ENCODE measurements at places on chromosomes 5 and 9.
A peak's percentile ranks its signal among the peaks of the same experiment; 100 is the strongest.

DNA sequence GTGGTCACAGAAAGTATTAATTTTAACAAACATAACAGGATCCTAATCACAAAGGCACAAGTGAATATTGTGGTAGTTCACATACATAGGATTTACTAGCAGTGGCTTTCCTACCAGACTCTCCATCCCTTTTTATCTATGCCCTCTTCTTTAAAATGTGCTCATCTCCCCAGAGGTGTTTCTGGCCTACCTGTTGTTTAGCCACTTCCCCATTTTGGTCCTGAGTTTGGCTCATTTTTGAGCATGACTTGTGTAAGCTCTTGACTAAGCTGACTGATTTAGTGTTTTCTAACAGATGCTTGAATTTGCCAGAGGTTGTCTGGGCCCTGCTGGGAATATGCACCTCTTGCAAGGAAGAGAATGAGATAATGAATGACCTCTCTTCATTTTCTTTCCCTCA, 517.7 kb upstream of the CLINT1 start:
- no peak for DNase-seq

DNA sequence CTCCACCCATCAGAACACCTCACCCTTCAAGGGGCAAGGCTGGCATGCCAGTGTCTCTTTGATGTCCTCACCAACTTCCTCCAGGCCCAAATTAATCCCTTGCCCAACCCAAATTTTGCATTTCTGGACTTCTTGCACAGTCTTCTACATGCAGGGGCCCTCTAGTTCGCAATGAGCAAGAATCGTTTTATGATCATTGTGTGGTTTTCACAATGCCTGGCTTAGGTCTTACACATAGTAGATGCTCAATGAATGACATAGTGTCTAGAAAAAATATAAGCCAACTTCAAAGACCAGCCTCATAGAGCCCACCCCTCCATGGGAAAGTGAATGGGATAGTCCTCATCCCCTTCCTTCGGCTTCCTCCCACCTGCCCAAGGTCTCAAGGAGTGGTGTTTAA, 9.8 kb upstream of the ESM1 start:
- DNase-seq = no peak

- DNase-seq = peak; percentile 17
Observed at GRCh38 chr9:37184905-37185867, 64.8 kb downstream of the ZCCHC7 start.

DNA sequence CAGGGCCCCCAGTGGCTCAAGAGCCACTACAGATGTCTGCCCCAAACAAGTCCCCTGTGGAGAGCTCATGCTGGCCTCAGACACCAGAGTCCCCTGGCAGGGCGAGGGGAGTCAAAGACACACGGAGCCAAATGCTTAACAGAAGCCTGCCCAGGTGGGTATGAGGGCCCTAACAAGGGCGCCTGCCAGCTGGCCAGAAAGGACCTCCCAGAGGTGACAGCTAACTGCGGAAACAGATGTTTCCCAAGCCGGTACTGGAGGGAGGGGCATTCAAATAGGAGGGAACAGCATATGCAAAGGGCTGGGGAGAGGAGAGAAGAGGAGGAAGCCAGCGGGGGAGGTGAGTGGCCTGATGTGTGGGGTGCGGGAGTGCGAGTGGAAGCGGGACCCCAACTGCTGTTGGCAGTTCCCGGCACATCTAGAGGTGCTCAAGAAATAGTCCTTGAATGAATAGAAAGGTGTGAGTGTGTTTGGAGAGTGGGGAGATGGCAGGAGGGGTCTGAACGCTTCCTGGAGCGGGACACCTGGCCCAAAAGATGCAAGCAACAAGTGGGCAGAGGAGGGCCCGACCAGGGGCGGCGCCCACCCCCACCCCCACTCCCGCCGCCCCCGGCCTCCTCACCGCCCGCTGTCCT, 824 bp downstream of the MXD3 start:
- peak; percentile 79 for DNase-seq

DNA sequence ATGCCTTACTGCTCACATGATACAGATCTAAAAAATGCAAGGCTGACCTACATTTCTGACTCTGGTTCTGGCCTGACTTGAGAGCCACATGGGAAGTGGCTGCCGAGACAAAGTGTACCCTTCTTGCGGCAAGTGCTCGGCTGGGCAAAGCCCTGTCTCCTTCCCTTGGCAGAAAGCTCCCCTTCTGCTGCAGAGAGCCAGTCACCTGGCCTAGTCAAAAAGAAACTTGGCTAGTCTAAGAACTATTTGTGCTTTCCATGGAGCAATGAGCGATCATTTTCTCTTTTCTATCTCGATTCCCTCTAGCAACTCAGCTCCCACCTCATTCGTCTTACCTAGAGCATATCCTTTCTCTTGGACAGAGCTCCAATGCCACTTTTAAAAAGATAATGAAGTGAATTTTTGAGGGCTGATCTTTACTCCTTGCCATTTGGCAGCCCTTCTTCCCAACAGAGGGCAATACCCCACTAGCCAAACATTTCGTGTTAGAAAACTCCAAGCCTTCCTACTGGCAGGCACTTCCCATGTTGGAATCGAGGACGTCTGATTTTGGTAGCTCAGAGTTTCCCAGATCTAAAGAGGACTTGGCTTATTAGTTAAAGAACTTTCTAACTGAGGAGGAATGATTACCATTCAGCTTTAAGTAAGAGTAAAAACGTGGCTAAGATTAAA, 108.1 kb upstream of the PRRC1 start:
- no peak for DNase-seq

DNA sequence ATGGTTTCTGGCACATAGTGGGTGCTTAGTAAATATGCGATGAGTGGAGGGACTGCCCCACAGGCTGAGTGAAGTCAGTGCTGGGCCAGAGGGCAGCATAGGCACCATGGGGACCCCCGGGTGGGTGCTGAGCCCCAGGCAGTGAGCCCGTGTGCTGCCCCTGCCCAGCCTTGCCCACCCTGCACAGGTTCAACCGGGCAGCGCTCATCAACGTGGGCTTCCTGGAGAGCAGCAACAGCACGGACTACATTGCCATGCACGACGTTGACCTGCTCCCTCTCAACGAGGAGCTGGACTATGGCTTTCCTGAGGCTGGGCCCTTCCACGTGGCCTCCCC, 7.2 kb downstream of the B4GALT7 start:
- no peak for DNase-seq

DNA sequence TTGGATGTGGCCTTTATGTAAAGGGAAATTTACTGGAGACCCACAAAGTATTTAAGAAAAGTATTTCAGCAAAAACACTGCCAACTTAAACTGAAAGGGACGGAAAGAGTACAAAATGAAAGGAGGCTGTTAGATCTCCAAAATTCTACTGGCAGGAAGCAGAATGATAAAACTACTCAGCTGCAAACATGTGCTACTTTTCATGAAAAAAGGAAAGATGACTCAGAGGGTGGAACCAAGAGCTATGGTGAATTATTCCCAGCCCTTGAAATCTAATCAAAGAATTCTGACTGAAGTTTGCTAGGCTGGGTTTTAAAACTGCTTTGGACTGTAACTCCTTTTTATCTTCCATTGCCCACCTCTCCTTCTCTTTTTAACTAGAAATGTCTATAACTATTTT, 58.6 kb upstream of the ZBED3 start:
- DNase-seq = no peak

- DNase-seq = no peak
Observed at GRCh38 chr9:88143179-88143578, 4.9 kb upstream of the SPATA31C2 start.

DNA sequence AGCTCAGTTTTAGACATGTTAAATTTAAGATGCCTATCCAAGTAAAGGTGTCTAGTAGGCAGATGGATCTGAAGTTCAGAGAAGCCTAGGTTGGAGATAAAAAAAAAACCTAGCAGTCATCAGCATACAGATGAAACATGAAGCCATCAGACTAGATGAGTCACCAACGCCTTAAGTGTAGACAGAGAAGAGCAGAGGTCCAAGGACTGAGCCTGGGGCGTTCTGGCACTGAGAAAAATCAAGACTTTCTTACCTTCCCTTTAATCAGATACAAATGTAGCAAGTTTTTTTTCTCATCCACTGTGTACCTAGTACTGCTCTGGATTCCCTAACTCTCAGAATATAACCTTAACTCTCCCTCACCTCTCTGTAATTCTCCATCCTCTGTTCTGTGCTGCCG, 97.3 kb downstream of the SIL1 start:
- no peak for DNase-seq

DNA sequence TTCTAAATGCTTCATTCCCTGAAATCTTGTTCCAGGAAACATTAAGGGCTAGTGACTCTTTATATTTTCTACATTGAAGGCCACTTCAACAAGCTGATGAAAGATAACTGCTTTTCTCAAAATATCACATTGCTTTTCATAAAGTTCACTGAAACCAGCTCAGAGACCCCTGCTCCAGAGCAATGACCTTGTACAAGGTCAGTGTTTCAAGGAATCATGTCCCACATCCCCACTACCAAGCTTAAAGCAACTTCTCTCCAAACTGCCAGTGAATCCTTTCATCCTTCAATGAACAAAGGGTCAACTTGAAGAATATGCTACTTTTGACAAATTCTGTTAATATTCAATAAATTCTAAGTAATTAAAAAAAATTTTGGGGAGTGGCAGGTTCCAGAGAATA, 12.0 kb upstream of the SPATA24 start:
- no peak for DNase-seq

GRCh38 chr9:94603259-94604160, 9.9 kb upstream of the FBP2 start:
- DNase-seq = peak; percentile 64

DNA sequence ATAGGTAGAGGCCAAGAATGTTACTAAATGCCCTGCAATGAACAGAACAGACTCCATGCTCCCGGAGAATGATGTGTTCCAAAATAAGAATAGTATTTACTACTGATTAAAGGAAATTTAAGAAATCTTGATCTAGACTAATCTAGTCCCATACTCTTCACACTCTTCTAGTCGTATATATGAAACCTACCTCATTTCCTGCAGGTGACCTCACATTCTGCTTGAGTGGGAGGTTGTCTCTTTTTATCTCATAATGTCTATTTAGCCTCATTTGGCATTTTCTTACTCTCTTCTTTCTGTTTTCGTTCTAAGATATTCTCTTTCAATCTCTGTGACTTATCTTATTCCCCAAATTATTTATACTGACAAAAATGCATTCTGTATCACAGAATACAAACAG, 9.2 kb upstream of the SHOC1 start:
- no peak for DNase-seq

DNA sequence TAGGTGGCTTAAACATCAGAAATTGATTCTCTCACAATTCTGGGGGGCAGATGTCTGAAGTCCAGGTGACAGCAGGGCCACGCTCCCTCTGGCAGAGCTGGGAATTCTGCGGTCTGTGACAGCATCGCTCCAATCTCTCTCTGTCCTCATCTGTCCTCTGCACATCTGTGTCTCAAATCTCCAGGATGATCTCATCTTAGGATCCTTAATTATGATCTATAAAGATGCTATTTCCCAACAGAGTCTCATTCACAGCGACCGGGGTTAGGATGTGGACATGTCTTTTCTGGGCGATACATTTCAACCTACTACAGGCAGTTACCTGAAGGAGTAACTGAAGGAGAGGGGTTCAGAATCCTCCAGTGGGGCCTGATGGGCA, 31.4 kb downstream of the ANKRD33B start:
- DNase-seq = peak; percentile 30

DNA sequence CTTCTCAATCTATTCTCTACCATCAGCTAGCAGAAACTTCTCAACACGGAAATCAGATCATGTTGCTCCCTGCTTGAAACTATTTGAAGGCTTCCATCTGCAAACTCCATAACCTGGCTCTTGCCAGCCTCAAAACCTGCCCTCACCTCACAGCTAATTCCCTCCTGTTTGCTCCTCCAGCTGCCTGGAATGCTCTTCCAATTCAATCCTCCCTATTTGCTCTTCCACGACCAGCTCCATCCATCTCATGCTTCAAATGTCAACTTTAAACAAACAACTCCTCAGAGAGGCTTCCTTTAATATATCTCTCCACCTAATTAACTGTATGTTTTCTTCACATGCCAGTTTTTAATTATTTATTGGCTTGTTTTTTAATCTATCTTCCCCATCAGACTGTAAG, 1.5 kb downstream of the PLAA start:
- DNase-seq = peak; percentile 11

- no peak for DNase-seq
Observed at GRCh38 chr9:128575469-128575868, 23.1 kb downstream of the SPTAN1 start.

DNA sequence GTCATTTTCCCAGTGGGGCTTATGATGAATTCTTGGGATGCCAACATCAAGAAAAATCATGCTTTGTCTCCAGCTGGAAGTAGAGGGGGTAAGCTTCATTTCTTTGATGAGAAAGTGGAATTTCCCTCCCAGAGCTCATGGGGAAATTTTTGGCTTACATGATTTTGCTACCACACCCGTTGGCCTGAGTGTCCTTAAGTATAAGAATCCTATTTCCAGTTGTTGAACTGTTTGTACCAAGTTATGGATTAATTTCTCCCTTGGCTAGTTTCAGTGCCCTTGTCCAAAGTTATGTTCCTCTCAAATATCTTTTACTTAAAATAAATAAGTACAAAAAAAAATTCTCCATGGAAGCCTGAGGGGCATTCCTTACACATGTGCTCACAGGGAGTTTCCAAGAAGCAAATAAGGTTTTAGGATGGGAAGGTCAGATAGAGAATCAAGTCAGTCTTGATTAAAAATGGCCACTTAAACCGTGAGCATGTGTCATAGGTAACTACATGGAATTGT, 82.3 kb downstream of the PTCD2 start:
- no peak for DNase-seq

GRCh38 chr9:32570262-32570661, 2.7 kb downstream of the NDUFB6 start:
- DNase-seq = no peak

- peak; percentile 97 for DNase-seq
Observed at GRCh38 chr5:81301271-81302015, at the start of gene ZCCHC9. Gene ZCCHC9, plus strand, starts transcription at chr5:81301587. Its CDS starts 3,171 bp downstream, at chr5:81304758.

DNA sequence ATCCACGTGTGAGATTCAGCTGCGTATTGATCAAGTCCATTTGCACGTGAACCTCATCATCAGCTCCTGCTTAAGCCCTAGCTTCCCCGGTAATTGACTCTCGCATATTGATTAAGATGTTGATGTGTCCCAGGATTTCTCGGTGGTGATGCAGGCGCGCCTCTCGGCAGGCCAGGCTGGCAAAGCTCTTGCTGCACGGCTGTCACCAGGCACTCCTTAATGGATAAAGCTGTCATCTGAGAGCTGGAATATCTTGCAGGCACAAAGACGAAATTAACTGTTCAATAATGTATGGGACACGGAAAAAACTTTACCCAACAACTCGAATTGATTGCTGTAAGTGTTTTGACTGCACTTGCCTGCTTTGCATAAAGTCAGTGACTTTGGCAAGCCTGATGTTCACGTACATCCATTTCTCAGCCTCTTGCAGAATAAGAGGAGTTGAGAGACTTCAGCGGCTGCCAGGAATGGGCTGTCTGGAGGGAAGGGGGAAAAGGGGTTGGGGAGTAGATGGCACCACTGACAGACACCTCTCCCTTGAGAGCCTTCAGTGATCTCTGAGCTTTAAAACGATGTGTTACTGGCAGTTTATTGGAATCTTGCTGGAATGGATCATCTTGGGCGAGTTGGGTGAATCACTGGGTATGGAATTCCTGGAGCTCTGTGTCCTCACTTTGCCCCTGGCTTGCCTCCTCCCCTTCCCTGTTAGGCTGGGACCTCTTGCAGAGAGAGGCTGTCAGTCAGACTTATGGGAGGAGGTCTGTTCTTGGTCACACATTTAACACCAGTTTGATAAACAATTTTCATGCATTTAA, 650.3 kb downstream of the CCDC171 start:
- no peak for DNase-seq

Data from NCI-H82 (cell line).